ENCODE measurements at places on chromosomes 4 and X.

DNA sequence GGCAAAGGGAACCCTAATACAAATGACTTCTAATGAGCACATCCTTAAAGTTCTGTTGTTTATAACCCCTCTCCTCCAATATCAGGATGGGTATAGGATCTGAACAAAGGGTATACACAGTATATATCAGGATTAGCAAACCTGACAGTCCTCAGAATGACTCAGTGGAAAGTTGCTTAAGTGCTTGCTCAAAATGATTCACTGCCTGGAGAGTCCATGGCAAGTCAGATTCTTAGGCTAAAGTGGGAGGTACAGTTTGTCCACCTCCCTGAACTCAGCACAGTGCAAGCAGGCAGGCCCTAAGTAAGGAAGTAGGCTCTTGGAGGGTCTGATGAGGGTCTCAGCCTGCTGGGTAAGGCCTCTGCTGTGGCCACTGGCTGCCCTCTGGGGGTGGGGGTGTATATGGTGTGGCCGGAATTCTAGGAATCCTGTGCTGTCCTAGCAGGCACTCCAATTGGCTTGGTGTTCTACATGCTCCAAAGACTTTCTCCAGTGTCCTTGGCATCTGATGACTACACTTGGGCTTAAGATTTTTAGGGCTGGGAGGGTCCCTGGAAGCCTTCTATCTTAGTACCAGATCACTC, 54.3 kb downstream of the CHRDL1 start:
- no peak for DNase-seq

- DNase-seq = no peak
Measured at GRCh38 chr4:3340700-3341083, 47.9 kb downstream of the RGS12 start.

- DNase-seq = no peak
Measured at GRCh38 chr4:102696758-102697157, 64.0 kb downstream of the MANBA start.

- DNase-seq = no peak
Measured at GRCh38 chr4:40992472-40993295, 221.7 kb downstream of the APBB2 start.

- DNase-seq = no peak
Measured at GRCh38 chrX:12681047-12681446, 110.2 kb upstream of the PRPS2 start.
